ENCODE measurements at places on chromosomes 11 and 22.

GRCh38 chr11:26556582-26556981 lies 15.5 kb downstream of the MUC15 start:
- no peak for DNase-seq

GRCh38 chr11:10432493-10432892 lies 22.6 kb upstream of the AMPD3 start:
- DNase-seq, result no peak

DNA sequence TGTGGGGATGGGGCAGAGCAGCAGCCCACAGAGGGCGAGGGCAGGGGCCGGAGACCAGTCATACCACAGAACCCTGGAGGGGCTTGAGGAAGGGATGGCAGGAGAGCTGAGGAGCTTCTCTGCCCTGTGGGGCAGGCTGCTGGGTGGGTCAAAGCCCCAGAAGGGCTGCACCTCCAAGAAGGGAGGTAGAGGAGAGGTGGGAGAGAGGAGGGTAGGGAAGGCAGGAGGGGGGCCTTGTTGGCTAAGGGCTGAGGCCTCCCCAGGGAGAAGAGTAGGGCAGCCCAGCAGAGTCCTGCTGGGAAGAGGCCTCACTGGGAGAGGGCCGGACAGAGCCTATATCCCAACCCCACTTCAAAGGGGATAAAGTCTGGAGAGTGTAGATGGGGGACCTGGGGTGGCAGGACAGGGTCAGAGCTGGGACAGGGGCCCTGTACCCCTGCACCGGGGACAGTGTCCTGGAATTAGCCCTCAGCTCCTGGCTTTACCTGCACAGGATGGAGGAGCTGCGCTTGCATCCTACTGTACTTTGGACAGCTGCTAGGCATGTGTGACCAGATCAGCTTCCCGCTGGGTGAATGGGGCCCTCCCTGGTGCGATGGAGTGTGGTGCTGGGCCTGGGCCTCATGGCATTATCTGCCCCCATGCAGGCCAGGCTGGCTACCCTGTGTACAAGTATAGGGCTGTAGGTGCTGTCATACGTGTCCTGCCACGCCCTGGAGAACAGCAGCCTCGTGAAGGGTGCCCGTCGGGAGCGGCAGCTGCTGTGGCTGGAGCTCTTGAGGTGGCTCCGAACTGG lies 7.3 kb downstream of the DGCR6L start:
- no peak for DNase-seq

DNA sequence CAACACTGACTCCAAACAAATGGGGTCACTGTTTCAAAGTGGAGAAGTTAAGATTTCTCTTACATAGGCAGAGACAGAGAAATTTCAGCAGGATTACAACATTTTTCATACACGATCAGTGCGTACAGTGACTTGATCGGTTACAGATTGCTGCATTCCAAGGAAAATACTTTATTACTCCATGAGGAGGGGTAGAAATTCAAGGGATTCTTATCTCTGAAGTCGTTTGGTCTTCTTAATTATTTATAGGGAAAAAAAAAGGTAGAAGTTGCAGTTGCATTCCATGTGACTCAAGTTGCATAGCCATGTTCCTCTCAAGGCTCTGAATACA lies 10.7 kb upstream of the SMIM38 start:
- no peak for DNase-seq

GRCh38 chr22:23622634-23623033 lies 9.5 kb downstream of the DRICH1 start:
- DNase-seq, result no peak

GRCh38 chr11:65571420-65571819 lies 918 bp upstream of the FAM89B start:
- no peak for DNase-seq

- DNase-seq, result no peak
Observed at GRCh38 chr11:2951231-2952110, 22.3 kb upstream of the PHLDA2 start.

- DNase-seq, result peak; percentile 48
Observed at GRCh38 chr22:48492366-48493320, 1335.0 kb downstream of the BRD1 start.

DNA sequence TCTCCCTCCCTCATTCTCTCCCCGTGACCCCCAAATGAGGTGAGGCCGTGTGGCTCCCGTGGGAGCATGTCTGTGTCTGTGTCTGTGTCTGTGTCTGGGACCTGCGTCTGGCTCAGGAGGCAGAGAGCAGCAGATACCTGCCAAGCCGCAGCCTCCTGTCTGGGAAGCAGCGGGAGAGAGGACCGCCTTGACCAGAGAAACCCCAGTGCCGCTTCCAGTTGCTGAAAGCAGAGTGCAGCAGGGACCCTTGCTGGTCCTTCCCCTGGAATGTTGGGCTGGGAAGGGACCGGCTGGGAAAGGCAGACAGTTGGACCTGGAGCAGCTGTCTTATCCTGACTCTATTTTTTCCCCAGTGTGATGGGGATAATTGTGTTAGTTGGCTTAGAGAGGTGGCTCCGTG lies 525 bp downstream of the CSDC2 start:
- no peak for DNase-seq

Measured in bone marrow (tissue), 2 donors.